Thymus (tissue), 14 donors: ENCODE measurements at places on chromosomes 7 and 10. TPM values are rescaled to one million over a fixed set of nuclear protein-coding genes. Genes with fewer than 3 reads are reported as not detected.

DNA sequence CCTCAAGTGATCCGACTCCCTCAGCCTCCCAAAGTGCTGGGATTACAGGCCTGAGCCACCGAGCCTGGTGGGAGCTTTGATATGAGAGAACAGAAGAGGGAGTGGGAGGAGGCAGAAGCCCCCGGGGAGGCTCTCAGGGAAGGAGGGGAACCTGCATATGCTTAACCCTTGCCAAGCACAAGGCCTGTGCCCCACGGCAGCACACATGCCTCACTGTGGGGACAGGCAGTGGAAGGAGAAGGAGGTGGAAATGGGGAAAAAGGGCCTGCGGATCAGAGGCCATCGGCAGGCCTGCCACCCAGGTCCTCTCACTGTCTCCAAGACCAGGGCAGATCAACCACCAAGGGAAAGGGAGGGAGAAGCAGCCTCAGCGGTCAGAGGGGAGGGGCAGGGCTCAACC lies 7.2 kb upstream of the GRID1 start:
- no peak for DNase-seq

DNA sequence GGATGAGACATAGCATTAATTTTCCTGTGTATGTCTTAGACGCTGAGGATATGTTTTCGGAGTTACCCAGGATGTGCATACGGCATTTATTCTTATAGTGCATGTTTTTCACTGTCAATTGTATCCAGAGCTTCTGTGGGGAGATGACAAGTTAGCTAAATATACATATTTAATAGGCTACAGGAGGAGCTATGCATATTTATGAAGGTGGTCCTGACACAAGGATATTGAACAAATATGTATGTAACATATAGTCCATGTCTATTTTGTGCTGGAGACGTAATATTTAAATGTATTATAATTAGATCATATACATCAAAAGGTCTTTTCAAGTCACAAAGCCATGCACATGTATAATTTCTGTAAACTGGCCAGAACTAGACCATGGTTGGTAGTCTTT lies 16.0 kb downstream of the IL6 start:
- DNase-seq: no peak

DNA sequence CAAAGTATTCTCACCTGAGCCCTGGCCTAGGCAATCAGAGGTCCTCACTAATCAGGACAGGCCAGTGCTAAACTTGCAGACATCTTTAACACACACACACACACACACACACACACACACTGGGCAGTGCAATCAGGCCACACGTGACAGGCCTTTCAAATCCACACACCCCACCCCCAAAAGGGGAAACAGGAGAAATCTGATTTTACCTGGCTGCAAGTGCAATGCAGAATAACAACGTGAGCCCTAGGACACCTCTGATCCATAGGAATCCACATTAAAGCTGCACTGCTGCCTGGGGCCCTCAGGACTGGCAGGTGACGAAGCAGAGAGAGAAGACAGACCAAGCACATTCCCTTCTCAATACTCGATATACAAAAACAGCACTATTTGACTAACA lies 218.9 kb downstream of the FAM107B start:
- DNase-seq: no peak

ZNF804B gene
- 0.02 TPM for polyA plus RNA-seq

DNA sequence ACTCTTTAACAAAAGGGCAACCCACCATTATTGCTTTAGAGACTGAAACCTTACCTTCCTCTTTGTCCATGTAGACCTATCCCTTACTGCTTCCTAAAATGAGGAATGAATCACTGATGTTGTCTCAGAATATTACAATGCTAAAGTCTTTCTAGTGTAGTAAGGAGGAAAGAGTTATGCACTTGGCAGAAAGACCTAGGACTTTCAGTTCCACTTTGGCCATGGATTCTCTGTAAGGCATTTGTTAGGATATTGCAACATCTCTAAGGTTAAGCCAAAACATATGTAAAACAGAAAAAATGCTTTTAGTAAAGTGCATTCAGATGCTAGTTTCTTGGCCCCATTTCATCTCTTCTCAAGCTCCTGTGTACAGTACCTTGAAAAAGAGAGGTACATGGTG lies 230.9 kb downstream of the PARD3 start:
- no peak for DNase-seq

ORAI2 gene
- polyA plus RNA-seq: 11.6 TPM

GRCh38 chr10:17497446-17498030 lies 43.1 kb upstream of the ST8SIA6 start:
- no peak for DNase-seq

DNA sequence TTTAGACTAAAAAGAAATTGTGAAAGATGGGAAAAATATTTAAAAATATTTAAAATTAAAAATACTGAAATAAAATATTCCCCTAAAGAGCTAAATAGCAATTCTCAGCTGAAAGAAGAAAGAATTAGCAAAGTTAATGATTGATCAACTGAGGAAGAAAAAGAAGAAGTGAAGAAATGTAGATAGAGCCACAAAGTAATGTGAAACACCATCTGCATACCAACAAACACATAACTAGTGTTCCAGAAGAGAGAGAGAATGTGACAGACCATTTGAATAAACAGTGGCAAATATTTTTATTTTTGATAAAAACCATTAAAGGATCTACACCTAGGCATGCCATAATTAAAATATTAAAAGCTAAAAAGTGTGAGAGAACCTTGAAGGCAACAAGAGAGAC lies 784.5 kb upstream of the ZWINT start:
- no peak for DNase-seq

DNA sequence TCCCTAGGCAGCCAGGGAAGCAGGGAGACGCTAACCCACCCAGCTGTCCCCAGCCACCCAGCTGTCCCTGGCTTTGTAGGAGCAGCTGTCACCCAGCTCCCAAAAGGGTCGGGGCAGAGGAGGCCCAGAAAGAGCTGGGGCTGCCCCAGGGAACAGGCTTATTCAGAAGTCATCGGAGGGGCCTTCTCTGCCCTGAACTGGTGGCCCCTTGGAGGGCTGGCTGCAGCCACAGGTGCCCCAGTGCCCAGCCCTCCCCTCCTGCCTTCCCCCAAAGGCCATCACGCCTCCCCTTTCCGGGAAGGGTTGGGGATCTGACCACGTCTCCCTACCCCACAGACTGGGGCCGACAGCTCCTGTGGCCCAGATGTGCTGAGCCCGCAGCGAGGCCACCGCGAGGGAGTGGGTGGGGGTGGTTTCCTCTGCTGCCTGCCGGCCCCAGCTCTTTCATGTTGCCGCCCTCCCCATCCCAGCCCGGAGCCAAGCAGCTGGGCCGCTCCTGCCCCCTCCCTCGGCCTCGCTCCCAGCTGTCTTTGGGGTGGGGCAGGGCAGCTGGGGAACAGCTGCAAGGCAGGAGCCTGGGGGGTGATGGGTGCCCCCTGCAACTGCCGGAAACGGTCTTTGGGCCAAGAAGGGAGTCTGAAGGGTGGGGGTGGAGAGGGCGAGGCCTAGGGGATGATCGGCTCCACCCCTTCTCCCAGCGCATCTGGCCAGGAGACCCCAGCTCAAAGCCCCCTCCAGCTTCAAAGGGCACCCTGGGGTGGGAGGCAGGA lies 16.8 kb downstream of the TRIM8 start:
- peak; percentile 72 for DNase-seq

GRCh38 chr7:7563813-7564212 lies 2.9 kb upstream of the MIOS start:
- DNase-seq: no peak

- DNase-seq: no peak
These were observed 20.5 kb upstream of the MRC1 start for GRCh38 chr10:17788646-17789045.

WDFY4 gene
- 13.0 TPM for polyA plus RNA-seq

DNA sequence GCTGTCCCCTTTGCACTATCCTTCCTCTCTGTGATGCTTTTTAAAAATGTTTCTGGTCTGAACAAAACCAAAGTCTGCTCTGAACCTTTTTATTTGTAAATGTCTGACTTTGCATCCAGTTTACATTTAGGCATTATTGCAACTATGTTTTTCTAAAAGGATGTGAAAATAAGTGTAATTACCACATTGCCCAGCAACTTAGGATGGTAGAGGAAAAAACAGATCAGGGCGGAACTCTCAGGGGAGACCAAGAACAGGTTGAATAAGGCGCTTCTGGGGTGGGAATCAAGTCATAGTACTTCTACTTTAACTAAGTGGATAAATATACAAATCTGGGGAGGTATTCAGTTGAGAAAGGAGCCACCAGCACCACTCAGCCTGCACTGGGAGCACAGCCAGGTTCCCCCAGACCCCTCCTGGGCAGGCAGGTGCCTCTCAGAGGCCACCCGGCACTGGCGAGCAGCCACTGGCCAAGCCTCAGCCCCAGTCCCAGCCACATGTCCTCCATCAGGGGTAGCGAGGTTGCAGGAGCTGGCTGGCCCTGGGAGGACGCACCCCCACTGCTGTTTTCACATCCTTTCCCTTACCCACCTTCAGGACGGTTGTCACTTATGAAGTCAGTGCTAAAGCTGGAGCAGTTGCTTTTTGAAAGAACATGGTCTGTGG lies 11.4 kb upstream of the CSGALNACT2 start:
- DNase-seq: no peak

NUTM2A gene
- 2.9 TPM for polyA plus RNA-seq

DNA sequence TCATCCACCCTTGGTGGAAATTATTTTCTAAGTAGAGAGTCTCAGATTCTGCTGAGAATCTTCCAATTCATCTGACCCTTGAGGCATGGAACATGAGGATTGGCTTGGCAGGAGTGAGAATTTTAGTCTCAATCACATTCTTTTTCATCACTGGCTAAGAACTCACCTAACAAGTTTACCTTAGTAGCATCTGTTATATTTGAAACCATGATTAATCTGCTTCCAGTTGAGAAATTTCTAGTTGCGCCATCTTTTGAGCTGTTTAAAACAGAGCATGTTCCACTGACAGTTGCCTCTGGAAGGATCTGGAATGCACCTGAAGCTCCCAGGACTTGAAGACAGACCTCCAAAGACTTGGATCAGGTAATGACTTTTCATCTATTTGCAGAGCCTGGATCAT lies at the start of gene LIPK:
LIPK (plus strand) TSS at position 292 of the 400 bp plus-strand sequence. CDS start 18,295 bp downstream, outside the sequence.
- no peak for DNase-seq

- DNase-seq: peak; percentile 32
These were observed at the start of gene MXI1 for GRCh38 chr10:110207011-110207804. MXI1 (plus strand) TSS chr10:110207605; CDS start chr10:110207809, 204 bp downstream.
